ENCODE measurements at places on chromosomes 3 and 15.
A peak's percentile ranks its signal among the peaks of the same experiment; 100 is the strongest.

GRCh38 chr15:91049378-91050127 lies 27.2 kb upstream of the VPS33B start:
- DNase-seq = peak; percentile 90

DNA sequence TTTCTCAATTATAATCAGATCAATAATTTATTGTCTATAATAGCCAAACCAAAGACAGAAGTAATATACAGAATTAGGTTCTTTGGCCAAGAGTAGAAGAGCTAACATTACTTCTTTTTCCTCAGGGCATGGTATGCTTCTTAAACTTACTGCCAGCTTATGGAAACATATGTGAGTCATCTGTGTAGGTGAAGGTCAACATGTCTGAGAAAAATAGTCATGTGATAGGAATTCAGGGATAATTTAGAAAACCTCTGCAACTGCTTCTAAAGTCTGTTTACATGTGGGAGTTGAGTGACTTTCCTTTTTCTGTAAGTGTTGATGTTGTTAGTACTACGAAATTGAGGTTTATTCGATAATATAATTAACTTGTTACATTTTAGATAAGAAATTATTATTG lies 19.2 kb upstream of the MAP6D1 start:
- DNase-seq = no peak

DNA sequence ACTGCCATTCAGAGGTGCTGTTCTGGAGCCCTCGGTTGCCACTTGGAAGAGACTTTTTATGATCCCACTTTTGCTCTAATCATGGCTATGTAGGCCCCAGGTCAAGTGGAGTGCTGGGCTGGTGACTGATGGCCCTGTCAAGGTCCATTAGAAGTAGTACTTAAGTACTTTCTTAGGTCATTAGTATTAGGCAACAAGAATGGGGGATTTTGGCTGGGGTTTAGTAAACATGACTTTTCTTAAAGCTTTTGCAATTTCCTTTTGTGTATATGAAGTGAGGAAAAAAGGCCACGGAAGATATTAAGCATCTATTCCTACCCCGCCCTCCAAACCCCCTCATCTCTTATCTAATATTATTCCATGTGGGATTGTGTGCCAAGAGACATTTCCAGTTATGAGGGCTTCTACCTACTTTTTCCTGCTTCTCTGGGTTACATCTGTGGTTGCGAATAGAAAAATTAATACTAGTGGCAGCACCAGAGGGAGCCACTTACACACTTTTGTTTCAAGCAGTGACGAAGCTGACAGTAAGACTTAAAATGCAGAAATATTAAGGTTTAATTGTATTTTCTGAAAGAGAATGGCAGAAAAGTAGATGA lies 13.9 kb downstream of the NLGN1 start:
- DNase-seq = peak; percentile 70

GRCh38 chr3:28114893-28115292 lies 126.5 kb upstream of the CMC1 start:
- DNase-seq = no peak

DNA sequence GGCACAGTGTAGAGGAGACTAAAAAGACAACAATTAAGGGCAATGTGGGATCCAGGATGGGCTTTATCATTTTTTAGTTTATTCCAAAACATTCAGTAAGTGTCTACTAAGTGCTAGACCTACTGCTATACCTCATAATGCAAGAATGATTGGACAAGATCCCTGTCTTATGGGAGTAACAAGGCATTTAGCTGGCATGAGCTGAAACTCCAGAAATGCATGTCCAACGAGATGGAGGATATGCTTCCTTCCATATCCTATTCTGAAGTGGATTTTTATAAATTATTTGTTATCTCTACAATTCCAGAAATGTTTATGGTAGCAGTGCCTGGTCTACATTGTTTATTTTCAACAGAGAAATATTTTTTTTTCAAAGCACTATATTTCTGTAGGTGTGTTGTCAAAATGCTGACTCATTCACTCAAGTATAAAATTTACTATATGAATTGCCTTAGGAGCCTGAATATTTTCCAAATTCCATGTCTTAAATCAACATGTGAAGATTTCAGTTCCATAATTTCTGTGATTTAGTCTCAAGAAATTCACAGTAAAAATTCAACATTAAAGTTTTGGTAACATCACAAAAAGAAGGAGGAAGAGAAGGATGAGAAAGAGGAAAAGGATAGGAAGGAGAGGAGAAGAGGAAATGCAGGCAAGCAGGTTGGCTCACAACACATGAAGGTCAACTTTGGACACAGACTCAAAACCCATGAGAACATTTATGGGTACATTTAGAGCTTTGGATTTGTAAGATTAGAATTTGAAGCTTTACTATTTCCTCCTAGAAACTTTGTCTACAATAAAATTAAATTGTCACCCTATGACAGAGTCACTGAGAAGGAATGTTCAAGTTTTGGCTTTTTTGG lies 88.6 kb downstream of the P3H2 start:
- DNase-seq = no peak

DNA sequence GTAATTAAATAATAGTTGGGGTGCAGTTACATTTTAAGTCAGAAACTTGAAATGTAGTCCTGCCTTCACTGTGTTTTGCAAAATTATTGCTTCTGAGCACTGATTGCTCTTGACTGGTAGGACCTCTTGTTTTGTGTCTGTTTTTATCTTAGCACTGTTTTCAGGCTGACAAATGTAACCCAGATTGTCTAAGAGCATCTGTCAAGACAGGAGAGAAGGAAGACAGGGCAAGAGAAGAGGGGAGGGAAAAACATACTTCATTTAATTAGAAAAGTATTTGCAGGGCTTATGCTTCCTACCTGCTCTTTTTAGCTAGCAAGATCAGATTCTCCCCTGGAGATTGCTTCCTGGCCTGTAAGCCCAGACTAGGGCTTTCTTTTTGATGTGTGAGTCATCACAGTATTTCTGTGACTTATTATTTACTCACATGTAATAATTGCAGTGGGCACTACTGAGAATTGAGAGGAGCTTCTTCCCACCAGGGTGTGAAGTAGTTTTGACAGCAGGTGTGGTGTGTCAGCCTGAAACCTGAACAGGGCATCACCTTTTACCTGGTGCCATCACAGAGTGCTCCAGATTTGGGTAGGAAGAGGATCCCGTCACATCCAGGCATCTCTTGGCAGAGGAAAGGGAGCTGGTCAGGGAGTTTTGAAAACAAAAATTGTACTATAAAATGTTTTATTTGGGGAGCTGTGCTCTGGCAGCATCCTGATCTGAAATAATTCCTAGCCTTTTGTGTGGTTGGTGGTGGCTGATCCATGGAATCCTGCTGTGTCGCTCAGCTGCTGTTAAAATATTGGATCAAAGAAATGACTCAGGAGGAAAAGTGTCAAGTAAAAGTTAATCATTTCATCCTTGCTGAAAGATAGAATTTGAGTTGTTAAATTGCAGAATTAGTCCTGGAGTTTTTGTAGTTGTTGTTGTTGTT lies 98.2 kb downstream of the TMEM108 start:
- no peak for DNase-seq

All from hematopoietic multipotent progenitor cell treated with erythropoietin and hydrocortisone succinate and interleukin-3 and kit ligand, for 4 days (in vitro differentiated cells).